ENCODE measurements at places on chromosomes 4 and X.

DNA sequence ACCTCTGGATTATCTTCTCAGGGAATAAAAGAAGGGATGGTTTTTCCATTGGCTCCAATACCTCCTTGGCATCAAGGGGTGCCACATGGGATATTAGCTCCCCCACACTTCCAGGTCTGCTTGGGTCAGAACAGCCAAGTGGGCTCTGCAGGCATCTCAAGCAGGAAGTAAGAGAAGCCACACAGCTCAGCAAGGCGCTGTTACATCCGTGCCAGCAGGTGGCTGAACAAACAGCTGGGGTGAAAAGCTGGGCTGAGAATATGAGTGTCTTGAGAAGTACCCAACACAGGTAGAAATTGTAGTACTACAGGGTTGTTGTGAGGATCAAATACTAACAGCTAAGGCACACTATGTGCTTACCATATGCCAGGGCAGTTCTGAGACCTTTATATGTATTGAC is 76.7 kb upstream of the TMEM150C start:
- DNase-seq, result no peak

GRCh38 chr4:134260126-134260525 is 58.5 kb upstream of the PABPC4L start:
- no peak for DNase-seq

DNA sequence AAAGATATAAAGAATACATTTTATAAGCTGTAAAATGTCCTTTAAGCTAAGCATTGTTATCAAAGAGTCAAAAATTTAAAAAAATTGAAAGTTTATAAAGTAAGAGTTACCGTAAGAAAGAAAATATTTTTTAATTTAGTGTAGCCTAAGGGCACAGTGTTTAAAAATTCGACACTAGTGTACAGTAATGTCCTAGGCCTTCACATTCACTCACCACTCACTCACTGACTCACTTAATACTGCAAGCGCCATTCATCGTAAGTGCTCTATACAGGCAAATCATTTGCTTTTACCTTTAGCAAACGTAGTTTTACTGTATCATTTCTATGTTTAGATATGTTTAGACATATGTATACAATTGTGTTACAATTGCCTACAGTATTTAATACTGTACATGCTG is 20.2 kb downstream of the GLRA3 start:
- DNase-seq, result no peak

DNA sequence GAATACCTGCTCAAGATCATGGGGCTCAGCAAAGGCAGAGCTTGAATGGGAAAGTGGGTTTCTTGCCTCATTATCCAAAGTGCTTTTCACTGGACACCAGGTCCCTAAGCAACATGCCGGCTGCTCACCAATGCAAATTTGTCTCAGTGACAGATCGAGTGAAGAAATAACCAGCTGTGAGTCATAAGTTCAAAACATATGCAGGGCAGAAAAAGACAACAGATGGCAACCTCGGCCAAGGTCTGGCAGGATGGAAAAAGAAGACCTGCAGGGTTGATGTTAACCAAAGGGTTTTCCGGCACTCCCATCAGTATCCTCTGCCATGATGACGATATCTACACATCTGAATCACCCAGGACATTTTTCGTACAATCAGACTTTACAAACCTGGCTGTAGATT is 124.1 kb downstream of the AFAP1 start:
- DNase-seq, result no peak

DNA sequence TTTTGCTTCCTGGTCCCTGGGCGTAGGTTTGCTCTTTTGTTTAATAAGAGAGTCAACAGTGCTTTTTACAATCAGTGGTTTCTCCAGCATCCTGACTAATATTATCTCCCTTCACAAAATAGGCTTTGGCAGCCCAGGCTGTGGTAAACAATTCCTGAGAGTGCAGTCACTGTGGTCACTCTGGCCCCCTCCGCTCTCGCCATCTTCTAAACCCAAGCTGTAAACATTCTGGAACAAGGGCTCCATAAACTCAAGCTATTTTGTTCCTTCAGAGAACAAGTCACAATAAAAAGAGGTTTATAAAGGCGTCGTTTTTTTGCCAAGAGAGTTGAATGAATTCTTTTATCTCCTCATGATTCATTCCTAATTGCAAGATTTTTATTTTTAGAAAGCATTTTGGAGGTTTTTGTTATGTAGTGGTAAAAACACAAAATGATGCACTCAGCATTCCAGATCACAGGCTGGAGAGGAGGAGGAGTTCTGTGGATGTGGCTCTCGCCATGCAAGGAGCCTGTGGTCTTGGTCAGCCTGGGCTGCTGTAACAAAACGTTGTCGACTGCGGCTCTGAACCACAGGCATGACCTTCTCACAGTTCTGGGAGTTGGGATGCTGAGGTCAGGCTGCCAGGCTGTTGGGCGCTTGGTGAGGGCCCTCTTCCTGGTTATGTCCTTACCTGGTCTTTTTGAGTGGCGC is 486.4 kb upstream of the FAT1 start:
- no peak for DNase-seq

DNA sequence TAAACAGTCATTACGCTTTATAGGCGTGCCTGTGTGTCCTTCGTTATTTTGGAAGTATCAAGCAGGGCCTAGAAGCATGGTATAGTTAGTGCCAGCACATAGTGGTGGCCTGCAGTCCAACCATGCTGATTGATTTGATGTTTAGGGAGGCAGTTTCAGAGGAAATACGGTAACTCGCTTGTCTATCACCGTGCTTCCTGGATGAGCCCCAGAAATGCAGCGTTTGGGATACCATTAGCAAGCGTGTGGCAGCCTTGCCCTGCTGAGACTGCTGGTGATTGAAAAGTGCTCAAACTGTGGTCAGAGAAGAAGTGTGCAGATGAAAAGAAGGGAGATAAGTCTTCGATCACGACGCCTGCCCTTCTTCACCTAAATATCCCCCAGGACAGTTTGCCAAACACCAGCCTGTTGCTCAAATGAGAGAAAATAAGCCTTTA is 158.4 kb downstream of the CHIC2 start:
- DNase-seq, result no peak

- no peak for DNase-seq
Observed at GRCh38 chr4:36000941-36001557, 243.3 kb downstream of the ARAP2 start.

- DNase-seq, result no peak
Observed at GRCh38 chrX:86295293-86295692, 147.0 kb downstream of the DACH2 start.

- DNase-seq, result no peak
Observed at GRCh38 chrX:26026179-26026578, 112.0 kb upstream of the MAGEB18 start.

GRCh38 chr4:32485956-32486355 is 1765.8 kb downstream of the PCDH7 start:
- no peak for DNase-seq

GRCh38 chr4:76897536-76898384 is at the start of gene SOWAHB:
Gene SOWAHB, minus strand, starts transcription at chr4:76898144. Its CDS starts 295 bp downstream, at chr4:76897849.
- peak; percentile 6 for DNase-seq
